ENCODE measurements at places on chromosomes 5 and 9. TPM values are rescaled to one million over a fixed set of nuclear protein-coding genes. Genes with fewer than 3 reads are reported as not detected.

The AGXT2 gene
- total RNA-seq: not detected

The PTPRD gene
- 336 TPM for total RNA-seq

The TTC23L gene
- total RNA-seq: 3.4 TPM

The SARDH gene
- 2.5 TPM for total RNA-seq

The COL15A1 gene
- total RNA-seq: 12.5 TPM

The NMUR2 gene
- not detected for total RNA-seq

The LHX2 gene
- total RNA-seq: 189 TPM

The DRD1 gene
- total RNA-seq: 6.1 TPM

The PCDHB9 gene
- total RNA-seq: 6.1 TPM

The PCDHGA6 gene
- total RNA-seq: 12.3 TPM

The SHOC1 gene
- 0.16 TPM for total RNA-seq

The FOXD4L6 gene
- total RNA-seq: 0.31 TPM

The SPDL1 gene
- total RNA-seq: 18.6 TPM

The SLC6A18 gene
- not detected for total RNA-seq

The NPDC1 gene
- 15.3 TPM for total RNA-seq

GRCh38 chr5:173458828-173459609 lies 130.8 kb upstream of the STC2 start:
- no peak for DNase-seq

- DNase-seq: no peak
Observed at GRCh38 chr9:102185962-102186361, 447.5 kb upstream of the GRIN3A start.

DNA sequence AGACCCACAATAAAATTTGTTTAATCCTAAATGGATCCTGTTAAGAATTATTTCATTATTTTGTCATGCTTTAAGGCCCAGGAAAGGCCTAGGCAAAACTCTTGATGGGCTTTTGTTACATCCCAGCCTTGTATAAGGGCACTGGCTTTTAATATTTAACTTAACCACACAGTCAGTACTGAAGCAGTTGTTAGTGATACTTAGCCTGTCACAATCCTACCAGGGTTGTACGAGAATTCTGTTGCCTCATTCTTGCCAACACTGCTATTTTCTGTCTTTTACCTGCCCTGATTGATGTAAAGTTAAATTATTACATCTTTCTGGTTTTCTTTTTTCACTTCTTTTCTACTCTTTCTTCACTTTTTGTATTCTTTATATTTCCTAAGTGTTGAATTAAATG lies 10.9 kb downstream of the ZNF169 start:
- no peak for DNase-seq

GRCh38 chr5:66138637-66139317 lies 5.3 kb upstream of the SREK1 start:
- DNase-seq: no peak

- DNase-seq: no peak
Observed at GRCh38 chr5:89850513-89850865, 559.1 kb downstream of the CETN3 start.

- no peak for DNase-seq
Observed at GRCh38 chr9:120696551-120697230, 17.6 kb downstream of the MEGF9 start.

DNA sequence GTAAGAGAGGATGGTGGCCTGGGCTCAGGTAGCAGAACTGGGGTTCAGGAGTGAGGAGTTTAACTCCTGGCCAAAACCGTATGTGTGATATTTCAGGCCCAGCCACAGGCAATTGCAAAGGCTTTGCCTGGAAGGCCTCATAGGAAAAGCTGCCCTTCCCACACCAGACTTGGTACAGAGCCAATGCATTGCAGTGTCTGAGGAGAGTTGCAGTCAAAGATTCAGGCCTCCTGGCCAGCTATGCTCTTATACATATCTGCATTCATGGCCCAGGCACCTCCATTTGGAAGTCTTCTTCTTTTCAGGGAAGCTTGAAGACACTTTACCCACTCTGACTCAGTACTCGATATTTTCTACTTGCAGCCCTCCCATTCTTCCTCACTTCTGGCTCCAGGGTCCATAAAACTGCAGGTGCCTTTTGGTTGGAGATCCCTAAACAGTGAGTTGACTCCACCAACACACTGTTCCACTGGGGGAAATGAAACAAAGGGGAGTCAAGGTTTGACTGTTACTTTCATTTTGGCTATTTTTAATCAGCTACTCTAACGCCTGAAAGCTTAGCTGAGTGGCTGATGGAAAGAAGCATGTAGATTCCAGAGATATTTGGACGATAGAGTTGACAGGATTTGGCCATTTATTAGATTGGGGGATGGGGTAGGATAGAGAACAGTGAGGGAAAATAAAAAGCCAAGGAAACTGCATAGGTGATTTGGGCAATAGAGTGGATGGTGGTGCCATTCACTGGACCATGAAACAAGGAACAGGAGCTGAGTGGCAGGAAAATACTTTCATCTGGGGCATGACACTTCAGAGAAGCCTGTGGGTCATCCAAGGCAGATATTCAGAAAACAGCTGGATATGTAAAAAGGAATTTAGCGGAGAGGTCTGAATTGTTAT lies 30.6 kb upstream of the IL33 start:
- no peak for DNase-seq

DNA sequence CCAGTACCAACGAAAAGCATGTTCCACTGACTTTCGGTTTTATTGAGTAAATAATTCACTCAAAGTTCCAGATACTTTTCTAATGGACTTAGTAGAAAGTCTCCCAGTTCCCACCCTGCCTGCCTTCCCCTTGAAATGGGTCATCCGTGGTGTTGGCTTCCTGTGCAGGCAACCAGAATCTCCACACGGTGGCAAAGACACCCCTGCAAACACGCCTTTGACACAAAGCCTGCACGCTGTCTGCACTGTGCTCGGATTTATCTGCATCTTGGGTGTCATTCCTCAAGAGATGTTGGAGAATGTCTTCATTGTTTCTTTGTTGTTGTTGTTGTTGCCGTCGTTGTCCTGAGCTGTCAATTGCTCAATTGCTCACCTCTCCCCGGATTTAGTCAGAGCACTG lies 150.0 kb upstream of the IRX2 start:
- DNase-seq: no peak

- no peak for DNase-seq
Observed at GRCh38 chr9:19114680-19115270, 12.1 kb upstream of the HAUS6 start.

GRCh38 chr5:150595466-150596031 lies 44.9 kb upstream of the SYNPO start:
- no peak for DNase-seq

DNA sequence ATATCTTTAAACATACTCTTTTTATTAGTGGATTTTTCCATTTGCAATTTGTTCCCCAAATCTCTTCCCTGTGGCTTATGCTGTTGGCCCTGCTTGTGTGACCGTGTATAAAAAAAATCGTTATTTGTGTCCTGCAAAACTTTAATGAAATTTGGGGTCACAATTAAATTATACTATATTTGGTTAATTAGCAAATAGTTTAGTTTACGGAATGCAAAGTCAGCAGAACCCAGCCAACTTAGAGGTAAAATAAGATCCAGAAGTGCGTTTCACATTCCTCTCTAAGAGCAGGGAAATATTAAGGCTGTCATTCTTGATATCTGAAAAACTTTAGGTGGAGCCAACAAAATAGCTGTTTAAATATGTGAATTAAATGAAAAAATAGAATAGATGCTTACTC lies 2023.5 kb upstream of the WWC1 start:
- DNase-seq: no peak

DNA sequence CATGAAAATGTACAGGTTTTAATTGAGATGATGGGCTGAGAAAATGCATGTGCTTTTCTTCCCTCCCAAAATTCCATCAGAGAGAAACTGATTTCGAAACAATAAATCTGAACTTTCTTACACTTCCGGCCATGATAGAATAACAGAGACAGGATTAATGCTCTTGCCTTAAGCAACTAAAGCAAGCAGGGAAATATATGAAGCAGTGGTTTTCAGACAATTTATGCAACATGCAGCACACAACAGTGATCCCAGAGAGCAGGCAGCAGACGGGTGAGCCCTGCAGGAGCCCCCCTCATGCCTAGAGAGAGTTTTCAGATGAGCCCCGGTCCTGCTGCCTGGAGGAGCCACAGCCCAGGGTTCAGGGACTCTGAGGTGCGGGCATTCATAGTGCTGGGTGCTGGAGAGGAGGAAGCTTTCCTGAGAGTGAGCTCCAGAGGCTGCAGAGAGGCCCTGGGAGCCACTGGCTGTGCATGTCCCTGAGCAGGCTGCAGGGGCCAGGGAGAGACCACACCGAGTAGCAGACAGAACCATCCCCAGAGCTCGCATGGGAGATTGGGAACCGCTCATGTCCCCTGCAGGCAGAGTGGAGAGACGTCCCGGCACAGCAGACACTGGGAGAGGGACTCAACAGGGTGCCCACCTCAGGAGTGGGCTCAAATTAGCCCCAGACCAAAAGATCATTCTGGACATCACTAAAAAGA lies 143.5 kb downstream of the OLFM1 start:
- DNase-seq: no peak

DNA sequence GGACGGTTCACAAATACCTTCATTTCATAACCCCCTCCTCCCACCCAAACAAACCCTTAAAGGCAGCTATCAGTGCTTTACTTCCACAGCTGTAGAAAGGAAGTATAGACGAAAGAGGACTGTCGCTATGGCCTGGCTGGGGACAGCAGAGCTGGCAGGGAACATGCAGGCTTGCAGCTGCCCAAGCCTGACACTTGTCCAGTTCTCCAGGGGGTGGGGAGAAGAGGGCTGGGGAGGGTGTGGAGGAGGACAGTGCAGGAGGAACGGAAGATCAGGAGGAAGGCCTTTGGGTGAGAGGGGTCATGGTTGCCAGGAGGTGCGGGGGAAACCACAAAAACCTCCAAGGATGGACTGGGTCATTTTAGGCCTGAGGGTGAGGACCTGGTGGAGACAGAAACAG lies 25.9 kb downstream of the ARPC5L start:
- no peak for DNase-seq

DNA sequence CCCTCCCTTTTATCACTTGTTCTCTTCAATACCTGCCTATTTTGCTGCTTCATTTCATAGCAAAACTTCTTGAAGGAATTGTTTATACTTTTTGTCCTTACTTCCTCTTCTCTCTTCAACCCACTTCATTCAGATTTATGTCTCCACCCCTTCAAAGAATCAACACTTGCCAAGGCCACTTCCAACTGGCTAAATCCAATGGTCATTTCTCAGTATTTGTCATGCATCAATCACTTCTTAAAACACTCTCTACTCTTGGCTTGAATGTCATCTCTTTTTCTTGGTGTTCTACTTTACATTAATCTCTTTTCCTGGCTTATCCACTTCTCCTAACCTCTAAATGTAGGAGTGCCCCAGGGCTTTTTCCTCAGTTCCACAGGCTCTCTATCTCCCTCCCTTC lies 8.3 kb upstream of the FCHO2 start:
- DNase-seq: no peak

GRCh38 chr5:176820937-176821336 lies 10.6 kb downstream of the UNC5A start:
- no peak for DNase-seq

DNA sequence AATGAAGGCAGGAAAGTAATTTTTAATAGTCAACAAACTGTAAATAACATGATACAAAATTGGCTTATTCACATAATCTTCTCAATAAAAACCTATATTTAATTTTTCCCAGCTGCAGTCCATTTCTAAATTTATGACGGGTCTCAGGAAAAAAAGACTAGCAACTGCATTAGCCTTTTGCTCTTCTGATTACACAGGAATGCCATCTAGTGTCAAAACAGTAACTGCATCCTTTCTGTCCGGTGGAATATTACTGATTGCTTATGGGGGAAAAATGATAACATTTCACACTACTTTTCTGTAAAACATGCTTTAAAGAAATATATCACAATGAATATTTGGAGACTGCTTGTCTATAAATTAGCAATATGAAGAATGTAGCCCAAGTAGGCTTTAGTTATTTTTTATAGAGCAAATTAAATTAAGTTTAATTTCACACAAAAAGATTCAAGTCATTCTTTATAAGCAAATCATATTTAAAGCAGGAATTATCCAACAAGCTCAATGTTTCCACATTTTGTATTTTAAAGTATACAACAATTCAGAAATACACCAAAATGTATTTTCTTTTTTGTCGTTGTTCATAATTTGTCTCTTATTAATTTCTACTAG lies 534.7 kb downstream of the CDH10 start:
- no peak for DNase-seq

- no peak for DNase-seq
Observed at GRCh38 chr5:117590944-117591343, 1016.3 kb upstream of the SEMA6A start.

DNA sequence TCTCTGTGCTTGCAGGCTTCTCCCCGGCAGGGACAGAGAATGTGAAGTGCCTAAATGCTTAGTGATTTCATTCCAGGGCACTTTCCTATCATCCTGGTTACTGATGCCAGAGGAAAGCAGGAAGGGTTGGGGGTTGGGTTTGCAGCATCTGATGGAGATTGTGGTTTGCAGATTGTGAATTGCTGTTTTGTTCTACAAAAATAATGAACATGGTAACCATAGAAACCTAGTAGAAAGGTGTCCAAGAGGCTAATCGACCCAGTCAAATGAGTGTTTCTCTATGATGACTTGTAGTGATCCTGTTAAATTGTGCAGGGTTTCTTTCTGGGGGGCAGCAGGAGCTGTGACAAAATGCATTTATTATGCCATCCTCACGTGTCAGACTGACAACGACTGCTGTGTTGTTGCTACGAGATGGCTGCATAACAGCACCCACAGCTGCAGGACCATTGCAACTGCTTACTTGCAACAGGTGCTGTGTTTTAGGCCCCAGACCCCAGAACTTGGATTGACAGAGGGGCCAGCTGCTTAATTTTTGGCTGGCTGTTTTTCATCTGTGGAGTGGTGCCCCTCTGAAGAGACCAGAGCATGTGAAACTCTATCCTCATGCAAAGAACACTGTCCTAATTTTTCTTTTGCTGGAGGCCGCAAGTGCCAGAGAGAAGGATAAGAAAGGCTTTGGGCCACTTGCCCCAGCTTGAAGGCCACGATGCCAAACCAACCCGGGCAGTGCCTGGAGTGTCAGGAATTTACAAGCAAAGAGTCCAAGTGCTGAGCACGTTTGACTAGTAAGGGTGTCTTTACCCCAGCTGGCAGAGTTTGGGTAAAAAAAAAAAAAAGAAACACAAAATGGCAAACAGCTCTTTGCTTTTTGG lies 397.8 kb downstream of the GADD45G start:
- no peak for DNase-seq

- no peak for DNase-seq
Observed at GRCh38 chr5:101676646-101677045, 619.4 kb downstream of the SLCO4C1 start.

GRCh38 chr9:101418518-101419430 lies 16.8 kb downstream of the ALDOB start:
- no peak for DNase-seq

- DNase-seq: no peak
Observed at GRCh38 chr5:61280761-61281427, 51.2 kb upstream of the ZSWIM6 start.

GRCh38 chr5:139774980-139775661 lies 20.5 kb upstream of the PSD2 start:
- DNase-seq: peak; percentile 54

DNA sequence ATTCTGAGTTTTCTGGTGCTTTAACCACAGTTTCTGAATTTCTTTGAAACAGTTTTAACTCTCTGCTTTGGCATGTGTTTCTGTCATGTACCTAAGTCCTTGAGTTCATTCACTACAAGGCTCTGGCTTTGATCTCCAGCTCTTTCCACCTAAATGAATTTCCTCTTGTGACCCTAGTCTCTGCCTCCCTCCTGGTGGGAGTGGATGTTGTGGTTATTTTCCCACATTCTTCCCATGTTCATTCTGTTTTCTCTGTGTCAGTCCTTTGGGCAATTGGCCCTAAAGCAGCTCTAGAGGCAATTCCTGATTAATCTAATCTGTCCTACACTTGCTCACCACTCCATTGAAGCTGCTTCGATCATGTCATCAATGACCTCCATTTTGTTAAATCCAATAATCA lies 28.4 kb upstream of the DPYSL3 start:
- no peak for DNase-seq

Measured in occipital lobe (tissue), 3 donors.